SJSA1 (cell line): ENCODE measurements at places on chromosomes 3 and 15. TPM values are rescaled to one million over a fixed set of nuclear protein-coding genes. Genes with fewer than 3 reads are reported as not detected.

The ESYT3 gene
- 0.06 and 0.76 TPM in 2 replicates for total RNA-seq

The SLC12A8 gene
- total RNA-seq: 6.3 and 12.4 TPM in 2 replicates

The PPP4R2 gene
- total RNA-seq: 51.9 and 53.7 TPM in 2 replicates

DNA sequence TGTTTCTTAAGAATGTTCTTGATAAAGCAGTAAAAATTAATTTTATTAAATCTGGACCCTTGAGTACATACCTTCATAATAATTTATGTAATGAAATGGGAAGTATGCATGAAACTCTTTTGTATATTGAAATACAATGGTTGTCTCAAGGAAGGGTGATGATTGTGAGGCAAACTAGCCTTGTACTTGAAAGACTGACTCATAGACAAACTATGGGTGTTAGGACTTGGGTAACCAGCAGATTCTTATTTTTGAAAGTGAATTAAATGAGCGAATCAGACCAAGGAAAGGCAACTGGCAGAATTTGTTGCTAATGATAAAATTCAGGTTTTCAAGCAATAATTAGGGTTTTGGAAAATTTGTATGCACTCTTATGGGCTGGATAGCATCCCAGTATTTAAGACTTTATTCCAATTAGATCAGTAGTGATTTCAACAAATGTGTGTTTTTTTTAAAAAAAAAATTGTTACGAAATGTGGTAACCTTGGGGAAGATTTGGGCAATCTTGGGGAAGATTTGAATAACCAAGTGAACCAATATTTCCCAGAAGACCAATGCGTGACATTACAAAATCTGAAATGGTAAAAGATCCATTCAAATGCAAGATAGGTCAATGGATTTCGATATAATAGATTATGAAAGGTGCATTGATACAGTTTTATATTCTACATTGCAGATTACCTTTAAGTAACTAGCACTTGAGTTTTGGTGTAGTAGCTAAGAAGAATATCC is 42.0 kb downstream of the ATP2C1 start:
- no peak overlapping the region for H3K4me3 ChIP-seq
- peaks cover 52% of the 10 kb centered on the region for H3K36me3 ChIP-seq
- H3K27me3 ChIP-seq: no peaks in the 10 kb centered on the region
- DNase-seq: no peak
- peak overlapping the region; percentile 54 for H3K27ac ChIP-seq

GRCh38 chr3:62532796-62533195 is 159.4 kb upstream of the FEZF2 start:
- no peaks in the 10 kb centered on the region for H3K4me1 ChIP-seq
- H3K36me3 ChIP-seq: no peaks in the 10 kb centered on the region
- H3K27me3 ChIP-seq: no peaks in the 10 kb centered on the region; the same call in 1 of the 2 replicates
- DNase-seq: no peak

DNA sequence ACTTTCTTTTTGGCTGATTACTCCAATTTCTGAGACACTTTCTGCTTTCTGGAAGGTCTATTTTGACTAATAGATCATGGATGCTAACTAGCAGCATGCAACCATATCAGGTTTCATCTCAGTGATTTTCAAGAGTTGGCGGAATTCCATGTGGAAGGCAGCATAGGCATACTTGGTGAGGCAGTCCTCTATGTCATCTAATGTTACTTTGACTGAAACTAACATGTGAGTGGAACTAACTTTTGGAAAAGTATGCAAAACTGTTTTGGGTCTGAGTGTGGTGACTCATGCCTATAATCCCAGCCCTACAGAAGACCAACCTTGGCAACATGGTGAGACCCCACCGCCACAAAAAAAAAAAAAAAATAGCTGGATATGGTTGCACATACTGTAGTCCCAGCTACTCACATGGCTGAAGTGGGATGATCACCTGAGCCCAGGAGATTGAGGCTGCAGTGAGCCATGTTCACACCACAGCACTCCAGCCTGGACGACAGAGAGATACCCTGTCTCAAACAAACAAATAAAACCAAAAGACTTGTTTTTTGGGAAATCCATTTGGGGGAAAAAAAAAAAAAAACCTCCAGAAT is 1033.7 kb downstream of the ROBO1 start:
- no peaks in the 10 kb centered on the region for H3K36me3 ChIP-seq
- H3K27me3 ChIP-seq: no peaks in the 10 kb centered on the region
- H3K27ac ChIP-seq: no peak overlapping the region
- peaks cover 7% of the 10 kb centered on the region; the same call in 1 of the 2 replicates for H3K4me1 ChIP-seq
- H3K4me3 ChIP-seq: no peak overlapping the region

GRCh38 chr15:55334997-55335396 is 16.0 kb downstream of the PIGB start:
- no peaks in the 10 kb centered on the region for H3K27me3 ChIP-seq
- no peak overlapping the region for H3K27ac ChIP-seq
- DNase-seq: no peak
- no peaks in the 10 kb centered on the region for H3K4me1 ChIP-seq
- H3K4me3 ChIP-seq: no peak overlapping the region

GRCh38 chr3:82005266-82005665 is 243.8 kb upstream of the GBE1 start:
- H3K4me3 ChIP-seq: no peak overlapping the region
- no peaks in the 10 kb centered on the region for H3K4me1 ChIP-seq
- H3K27me3 ChIP-seq: no peaks in the 10 kb centered on the region
- H3K36me3 ChIP-seq: no peaks in the 10 kb centered on the region

DNA sequence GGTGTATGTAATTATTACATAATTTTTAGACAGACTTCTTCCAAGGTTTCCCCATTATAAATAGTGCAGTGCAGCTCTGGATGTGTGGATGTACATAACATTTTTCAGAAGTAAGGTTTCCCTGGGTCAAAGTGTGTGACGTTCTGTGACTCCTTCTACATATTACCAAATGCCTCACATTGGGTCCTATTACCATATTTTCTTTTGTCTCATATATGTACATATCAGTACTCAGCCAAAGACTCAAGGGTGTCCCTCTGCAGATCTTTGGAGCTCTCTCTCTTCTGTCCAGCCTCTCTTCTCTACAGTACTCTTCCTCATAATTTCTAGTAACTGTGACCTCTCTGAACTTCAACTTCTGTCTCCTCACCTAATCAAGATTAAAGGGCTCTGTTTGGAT is 31.3 kb upstream of the PEX5L start:
- H3K4me3 ChIP-seq: no peak overlapping the region
- H3K4me1 ChIP-seq: no peaks in the 10 kb centered on the region
- DNase-seq: no peak
- H3K27ac ChIP-seq: no peak overlapping the region

GRCh38 chr3:136194409-136195257 is 1.5 kb downstream of the MSL2 start:
- H3K27me3 ChIP-seq: no peaks in the 10 kb centered on the region
- H3K4me1 ChIP-seq: peaks cover 31% of the 10 kb centered on the region

GRCh38 chr3:80559701-80560100 is 791.9 kb upstream of the ROBO1 start:
- no peak overlapping the region for H3K27ac ChIP-seq
- H3K4me3 ChIP-seq: no peak overlapping the region
- H3K36me3 ChIP-seq: no peaks in the 10 kb centered on the region
- H3K4me1 ChIP-seq: no peaks in the 10 kb centered on the region
- DNase-seq: peak; percentile 1
- no peaks in the 10 kb centered on the region for H3K27me3 ChIP-seq

- H3K4me1 ChIP-seq: peaks cover 32% of the 10 kb centered on the region
- H3K27me3 ChIP-seq: no peaks in the 10 kb centered on the region
- H3K36me3 ChIP-seq: no peaks in the 10 kb centered on the region
- no peak overlapping the region for H3K4me3 ChIP-seq
- no peak for DNase-seq
Measured at GRCh38 chr3:24686808-24687207, 192.2 kb upstream of the THRB start.

DNA sequence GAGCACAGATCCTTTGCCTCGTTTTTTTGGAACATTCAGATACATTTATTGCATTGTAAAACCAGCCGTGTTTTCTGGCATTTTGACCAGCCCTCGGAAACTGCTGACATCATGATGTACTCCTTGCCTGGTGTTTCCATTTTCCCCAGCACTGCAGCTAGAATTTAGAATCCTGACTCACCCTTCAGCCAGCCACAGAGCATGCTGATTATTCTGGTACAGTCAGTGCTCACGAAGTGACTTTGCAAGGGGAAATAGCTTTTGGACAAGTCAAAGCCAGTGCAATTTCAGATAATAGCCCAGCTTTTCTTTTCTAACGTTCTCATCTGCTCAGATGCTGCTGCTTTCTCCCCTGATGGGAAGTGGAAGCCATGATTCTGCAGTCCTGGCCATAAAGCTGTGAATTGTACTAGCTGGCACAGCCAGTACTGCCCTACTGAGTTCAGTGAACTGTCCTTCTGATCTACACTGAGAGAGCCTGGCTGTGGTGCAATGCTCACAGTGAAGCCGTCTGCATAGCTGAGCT is 12.1 kb upstream of the CNBP start:
- H3K27me3 ChIP-seq: no peaks in the 10 kb centered on the region
- peak; percentile 70 for DNase-seq
- H3K4me3 ChIP-seq: no peak overlapping the region
- H3K36me3 ChIP-seq: no peaks in the 10 kb centered on the region
- H3K4me1 ChIP-seq: peaks cover 18% of the 10 kb centered on the region

- H3K36me3 ChIP-seq: no peaks in the 10 kb centered on the region
- no peak overlapping the region for H3K27ac ChIP-seq
- H3K27me3 ChIP-seq: no peaks in the 10 kb centered on the region
- DNase-seq: no peak
- no peaks in the 10 kb centered on the region for H3K4me1 ChIP-seq
Measured at GRCh38 chr3:23594066-23594465, 211.7 kb upstream of the UBE2E1 start.

GRCh38 chr15:58604455-58604923 is 145.0 kb downstream of the ADAM10 start:
- no peaks in the 10 kb centered on the region for H3K27me3 ChIP-seq
- no peak overlapping the region for H3K27ac ChIP-seq
- peaks cover 30% of the 10 kb centered on the region for H3K36me3 ChIP-seq
